A172 (cell line): ENCODE measurements at places on chromosomes 2 and 18.

- DNase-seq, result peak; percentile 34
Measured at GRCh38 chr2:168697668-168698121, 104.7 kb upstream of the NOSTRIN start.

DNA sequence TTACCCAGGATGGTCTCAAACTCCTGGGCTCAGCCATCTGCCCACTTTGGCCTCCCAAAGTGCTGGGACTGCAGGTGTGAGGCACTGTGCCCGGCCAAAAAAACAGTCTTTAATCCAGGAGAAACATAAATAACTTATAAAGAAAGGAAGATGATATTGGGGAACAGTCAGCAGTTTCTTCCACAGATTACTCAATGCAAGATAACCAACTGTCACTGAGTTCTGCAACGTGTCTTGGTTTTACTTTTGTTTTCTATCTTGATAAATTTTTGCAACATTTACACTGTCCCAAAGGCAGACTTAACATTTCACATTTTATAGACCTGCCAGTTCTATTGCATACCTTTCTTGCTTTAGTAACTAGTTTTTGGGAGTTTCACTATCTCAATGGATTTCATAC lies 71.1 kb downstream of the ANKRD44 start:
- DNase-seq, result no peak

DNA sequence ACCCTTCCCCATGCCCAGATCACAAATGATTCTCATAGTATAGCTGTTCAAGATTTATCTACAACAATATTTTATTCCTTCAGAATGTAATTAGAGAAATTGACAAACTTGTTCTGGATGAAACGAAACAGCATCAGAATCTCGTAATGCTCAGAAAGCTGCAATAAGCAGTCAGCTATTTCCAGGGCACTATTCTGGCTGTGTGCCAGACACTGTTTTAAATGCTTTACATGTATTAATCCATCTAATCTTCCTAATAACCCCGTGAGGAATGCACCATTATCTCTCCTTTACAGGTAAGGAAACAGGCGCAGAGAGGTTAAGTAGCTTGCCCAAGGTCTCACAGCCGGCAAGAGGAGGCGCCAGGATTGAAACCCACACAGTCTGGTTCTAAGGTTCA lies 10.1 kb upstream of the LYPD6B start:
- no peak for DNase-seq

DNA sequence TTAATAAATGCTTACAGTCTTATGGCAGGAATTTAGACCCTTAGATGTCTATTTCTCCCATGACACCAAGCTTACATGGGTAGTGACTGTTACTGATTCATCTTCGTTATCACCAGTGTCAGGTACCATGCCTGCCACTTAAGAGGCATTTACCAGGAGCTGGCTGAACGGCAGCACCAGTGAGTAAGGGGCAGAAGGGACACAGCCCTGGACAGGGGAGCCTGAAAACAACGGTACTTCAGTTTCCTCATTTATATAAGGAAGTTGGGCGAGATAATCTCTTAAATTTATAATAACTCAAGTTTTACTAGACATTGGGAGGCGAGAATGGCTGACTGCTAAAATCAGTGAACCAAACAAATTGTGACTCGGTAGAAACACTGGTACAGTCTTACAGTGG lies 1.2 kb downstream of the COA5 start:
- DNase-seq, result no peak

GRCh38 chr2:151260573-151261230 lies 961 bp downstream of the RBM43 start:
- peak; percentile 37 for DNase-seq

GRCh38 chr2:187461294-187462261 lies 13.5 kb upstream of the CALCRL start:
- no peak for DNase-seq

DNA sequence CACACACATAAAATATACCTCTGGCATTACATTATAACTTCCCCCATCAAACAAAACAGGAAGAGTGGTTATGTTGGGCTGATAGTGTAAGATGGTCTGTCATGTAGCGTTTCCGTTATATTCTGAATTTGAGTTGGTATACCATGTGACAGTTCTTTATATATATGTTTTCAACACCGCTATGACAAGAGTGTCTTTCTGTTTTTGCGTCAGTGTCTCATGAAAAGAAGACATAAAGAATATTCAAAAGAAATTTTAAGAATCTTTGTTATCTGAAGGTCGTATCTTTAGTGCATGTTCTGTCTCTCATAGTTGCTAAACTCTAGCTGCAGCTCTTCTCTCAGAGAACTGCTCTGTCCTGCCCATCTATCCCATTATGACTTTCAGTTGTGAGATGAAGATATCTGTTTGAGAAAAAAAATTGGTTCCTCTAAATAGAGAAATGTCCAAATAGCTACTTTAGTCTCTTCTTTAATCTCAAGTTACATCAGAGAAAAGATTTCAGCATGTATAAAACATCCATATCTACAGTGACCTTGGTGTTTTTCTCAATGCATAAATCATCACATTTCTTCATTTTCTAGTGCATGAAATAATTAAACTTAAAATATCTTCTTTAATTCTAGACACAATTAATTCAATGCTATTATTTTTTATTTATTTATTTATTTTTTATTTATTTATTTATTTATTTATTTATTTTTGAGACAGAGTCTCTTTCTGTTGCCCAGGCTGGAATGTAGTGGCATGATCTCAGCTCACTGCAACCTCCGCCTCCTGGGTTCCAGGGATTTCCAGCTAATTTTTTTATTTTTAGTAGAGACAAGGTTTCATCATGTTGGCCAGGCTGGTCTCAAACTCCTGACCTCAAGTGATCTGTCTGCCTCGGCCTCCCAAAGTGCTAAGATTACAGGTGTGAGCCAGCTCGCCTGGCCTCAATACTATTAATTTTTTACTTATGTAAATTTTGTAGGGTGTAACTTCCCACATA lies 24.3 kb upstream of the PSME4 start:
- DNase-seq, result no peak

DNA sequence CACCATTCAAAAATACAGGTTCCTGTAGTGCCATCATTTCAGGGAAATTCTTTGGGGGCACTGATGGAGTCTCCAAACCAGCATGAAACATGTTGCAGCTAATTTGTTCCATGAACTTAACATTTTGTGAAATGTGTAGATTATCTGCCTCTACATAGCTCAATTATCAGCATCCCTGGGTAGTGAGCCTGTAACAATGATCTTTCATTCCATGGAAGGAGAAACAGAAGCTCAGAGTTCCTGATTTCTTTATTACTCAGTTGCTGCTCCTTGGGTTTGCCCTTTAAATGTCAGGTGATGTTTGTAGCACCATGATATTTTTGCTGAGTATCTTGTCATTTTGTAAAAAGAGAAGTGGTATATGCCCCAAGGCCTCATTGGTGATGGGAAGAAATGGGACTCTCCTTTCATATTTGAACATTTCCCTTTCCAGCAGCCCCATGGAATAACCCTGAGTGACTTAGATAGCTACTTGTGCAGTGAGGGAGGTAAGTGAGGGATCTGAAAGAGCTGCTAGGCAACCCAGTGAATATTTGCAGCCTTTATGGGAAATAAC lies 146.9 kb downstream of the CERS6 start:
- no peak for DNase-seq

DNA sequence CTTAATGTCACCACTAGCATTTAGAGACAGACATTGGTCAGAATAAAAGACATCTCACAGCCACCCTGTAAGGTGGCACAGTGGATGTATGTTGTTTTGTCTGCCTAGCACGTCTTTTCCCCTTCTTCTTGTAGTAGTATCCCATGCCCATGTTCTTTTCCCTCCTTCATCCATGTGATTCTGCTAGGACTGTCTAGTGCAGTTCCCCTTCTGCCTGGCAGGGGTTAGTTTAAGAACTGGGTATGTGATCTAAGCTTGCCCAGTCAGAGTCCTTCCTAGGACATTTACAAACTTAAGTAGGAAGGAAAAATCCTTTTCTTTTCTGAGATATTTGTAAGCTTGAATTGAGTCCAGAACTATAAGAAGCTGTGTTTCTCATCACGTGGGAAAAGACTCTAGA lies 172.3 kb downstream of the BABAM2 start:
- no peak for DNase-seq

DNA sequence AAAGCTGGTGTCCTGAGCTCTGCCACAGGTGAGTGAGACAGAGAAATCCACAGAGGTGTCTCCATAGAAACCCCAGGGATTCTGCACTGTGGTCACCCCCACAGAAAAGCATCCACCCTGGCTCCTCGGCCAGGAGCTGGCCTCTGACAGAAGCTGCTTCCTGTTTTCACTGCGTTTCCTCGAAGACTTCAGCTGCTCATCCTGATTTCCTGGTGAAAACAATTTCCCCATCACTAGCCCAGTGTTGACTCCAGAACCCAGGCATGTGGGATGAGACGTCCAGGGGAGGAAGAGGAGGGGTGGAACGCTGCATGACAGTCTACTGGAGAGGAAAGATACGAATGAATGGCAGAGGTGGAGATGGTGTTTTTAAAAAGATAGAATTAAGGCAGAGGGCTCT lies 60.3 kb upstream of the GPR45 start:
- no peak for DNase-seq

GRCh38 chr18:23943903-23944624 lies 70.5 kb upstream of the TTC39C start:
- DNase-seq, result no peak

DNA sequence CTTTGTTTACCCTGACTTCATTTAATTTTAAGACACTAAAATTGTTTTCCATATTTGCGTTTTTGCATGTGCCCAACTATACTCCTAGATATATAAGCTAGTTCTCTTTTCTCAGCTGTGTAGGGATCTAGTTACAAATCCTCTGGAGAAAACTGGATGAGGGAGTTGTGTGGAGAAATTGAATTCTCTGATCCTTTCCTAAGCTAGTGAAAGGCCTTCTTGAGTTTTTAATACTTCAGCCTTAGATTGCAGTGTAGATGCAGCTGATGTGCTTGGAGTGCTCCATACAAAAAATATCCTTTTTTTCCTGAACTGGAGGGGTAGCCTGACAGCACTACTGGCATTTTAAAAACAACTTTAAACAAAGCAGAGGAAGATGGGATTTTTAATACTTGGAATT lies 8.6 kb upstream of the MTX2 start:
- DNase-seq, result no peak

DNA sequence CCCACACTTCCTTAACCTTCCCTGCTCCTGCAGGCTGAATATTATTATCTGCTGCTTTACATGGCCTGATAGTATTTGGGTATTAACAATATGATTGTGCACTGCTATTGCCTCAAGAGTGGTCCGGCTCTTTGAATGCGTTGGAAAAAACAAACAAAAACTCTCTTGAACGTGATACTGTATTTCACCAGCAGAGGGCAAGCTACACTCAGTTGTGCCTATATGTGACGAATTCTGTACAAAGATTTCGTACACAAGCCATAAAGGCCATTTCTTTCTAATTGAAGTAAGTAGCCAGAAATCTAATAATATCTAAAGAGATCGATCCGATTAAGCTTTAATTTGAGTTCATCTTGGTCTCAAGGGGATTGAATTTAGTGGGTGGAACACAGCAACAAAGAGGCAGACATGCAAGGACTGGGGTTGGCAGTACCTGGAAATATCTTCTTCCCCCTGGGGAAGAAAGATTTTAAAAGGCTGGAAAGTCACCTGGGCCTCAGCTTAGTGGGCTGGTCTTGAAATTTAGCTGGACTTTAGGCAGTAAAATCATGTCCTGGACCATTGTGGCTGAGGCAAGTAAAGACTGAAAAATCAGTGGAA lies 49.3 kb upstream of the RAB6D start:
- peak; percentile 48 for DNase-seq

DNA sequence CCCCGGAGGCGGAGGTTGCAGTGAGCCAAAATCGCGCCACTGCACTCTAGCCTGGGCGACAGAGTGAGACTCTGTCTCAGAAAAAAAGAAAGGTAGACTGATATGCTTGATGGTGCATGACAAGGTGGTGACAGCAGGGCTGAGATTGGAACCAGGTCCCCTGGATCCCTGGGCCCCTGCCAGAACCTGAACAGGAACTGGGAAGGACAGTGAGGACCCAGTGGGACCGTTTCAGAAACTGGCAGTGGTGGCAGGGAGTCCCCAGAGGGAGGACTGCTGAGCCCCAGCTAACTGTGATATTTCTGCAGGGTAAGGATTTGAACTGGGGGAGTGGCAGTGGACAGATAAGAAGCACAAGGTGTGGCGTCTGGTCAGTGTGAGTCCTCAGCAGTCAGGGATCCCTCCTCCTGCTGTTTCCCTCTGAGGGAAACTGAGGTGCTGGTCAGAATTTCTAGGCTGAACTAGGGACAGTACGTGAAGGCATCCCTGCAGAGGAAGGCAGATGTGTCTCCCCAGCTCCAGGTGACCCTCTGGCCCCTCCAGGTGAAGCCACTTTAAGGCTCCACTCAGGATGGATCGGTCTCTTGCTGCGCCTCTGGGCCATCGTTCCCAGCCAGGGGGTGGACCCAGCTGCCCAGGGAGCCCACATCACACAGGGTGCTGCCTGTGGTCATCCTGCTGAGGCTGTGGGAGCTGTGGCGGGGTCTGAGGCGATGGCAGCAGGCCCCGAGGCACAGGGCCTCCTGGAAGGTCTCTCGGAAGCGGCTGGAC lies 5.6 kb downstream of the NMUR1 start:
- no peak for DNase-seq

DNA sequence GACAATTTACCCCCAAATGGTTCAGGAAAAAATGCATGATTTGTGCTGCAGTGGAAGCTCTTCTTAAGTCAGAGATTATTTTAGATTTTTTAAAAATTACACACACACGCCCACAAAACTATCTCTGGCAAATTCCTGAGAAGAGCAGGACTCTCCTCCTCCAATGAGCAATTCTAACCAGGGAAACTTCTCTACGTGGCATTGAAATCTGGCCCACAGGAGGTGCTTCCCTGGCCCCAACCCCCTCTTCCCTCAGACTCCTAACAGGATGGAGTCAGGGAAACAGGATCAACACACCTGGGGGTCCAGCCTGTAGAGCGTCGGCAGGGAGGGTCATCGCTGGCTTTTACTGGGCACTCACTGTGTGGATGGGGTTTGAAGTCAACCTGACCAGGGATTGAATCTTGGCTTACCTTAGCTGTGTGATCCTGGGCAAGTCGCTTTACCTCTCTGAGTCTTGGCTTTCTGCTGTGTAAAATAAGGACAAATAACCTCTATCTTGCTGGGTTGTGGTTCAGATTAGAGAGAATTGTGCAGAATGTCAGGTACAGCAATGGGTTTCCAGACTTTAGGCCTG lies 65.4 kb upstream of the ASAP2 start:
- DNase-seq, result no peak

GRCh38 chr2:68287580-68288441 lies 31.9 kb downstream of the CNRIP1 start:
- no peak for DNase-seq

DNA sequence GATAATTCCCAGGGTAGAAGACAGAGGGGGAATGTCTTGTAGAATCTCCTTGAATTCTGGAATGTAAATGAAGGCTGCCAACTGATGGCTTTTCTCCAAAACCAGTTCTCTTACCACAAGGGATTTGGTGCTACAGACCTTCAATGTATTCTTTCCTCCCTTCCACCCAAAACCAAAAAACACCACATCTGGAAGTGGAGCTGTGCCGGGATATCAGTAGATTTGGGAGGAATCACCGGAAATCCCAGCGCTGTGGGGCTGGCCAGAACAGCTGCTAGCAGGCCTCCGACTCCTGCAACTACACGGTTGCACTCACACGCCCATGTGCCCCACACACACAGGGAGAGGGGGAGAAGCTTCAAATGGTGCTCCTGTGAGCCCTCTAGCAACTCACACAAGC lies 45.7 kb downstream of the RPL31 start:
- DNase-seq, result no peak
